ENCODE measurements at places on chromosomes 6 and 20.

- no peak for DNase-seq
Observed at GRCh38 chr6:137875058-137875520, 8.0 kb downstream of the TNFAIP3 start.

DNA sequence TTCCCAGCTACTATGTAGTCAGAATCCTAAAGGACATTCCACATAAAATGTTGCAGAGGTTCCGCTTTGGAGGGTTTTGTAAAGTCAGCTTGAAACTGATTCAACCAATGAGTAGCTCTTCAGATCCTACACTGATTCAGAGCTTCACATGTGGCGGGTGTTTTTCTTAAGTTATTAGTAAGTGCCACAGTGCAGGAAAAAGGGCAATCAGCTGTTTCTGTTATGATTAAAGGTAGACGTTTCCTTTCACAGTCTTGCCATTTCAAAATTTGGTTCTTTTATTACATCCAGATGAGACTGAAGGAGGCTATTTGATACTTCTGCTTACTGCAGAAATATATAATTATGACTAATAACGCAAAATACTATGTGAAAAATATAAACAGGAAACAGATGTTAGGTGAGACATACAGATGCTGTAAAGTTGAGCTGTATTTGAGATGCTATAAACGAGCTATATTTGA is 443.9 kb downstream of the CDKAL1 start:
- DNase-seq = no peak

DNA sequence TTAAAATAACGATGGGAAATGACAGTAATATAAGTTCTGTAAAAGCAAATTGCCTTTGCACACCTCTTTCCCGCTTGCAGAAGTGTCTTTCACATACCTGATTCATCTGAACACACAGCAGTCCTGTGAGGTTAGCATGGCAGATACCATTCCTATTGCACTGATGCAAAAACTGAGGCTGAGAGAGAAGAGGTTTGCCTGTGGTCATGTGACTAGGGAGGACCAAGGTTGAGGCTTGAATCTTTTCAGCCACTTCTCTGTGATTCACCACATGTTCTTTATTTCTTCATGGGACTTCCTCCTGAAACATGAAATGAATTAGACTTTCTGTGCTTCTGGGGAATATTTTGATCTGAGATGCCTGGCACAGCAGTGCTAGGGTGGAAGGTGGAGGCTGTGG is 92.9 kb downstream of the VEGFA start:
- DNase-seq = no peak

- DNase-seq = no peak
Observed at GRCh38 chr6:139612135-139612465, 237.7 kb upstream of the CITED2 start.

GRCh38 chr20:5974531-5974930 is 24.1 kb downstream of the MCM8 start:
- no peak for DNase-seq

GRCh38 chr6:31194061-31194834 is 23.8 kb upstream of the POU5F1 start:
- no peak for DNase-seq

DNA sequence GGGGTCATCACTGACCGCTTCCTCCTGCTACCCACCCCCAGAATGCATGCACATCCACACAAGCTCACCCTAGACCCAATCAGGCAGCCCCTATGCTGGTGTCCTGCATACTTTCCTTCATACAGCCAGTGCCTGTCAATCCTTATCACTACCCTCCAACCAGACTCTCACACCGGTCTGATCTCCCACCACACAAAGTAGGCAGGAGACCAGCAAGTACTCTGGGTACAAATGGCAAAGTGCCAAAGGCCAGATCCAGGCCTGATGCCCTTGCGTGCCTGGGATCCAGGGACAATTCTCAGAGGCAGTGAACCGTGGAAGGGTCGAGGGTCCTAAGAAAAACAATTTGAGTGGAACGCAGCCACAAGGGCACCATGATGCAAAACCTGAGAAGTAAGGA is 114.2 kb downstream of the HIVEP2 start:
- DNase-seq = no peak

- no peak for DNase-seq
Observed at GRCh38 chr20:50270569-50270968, 79.9 kb downstream of the CEBPB start.

GRCh38 chr20:10823585-10823984 is 149.8 kb upstream of the JAG1 start:
- no peak for DNase-seq

DNA sequence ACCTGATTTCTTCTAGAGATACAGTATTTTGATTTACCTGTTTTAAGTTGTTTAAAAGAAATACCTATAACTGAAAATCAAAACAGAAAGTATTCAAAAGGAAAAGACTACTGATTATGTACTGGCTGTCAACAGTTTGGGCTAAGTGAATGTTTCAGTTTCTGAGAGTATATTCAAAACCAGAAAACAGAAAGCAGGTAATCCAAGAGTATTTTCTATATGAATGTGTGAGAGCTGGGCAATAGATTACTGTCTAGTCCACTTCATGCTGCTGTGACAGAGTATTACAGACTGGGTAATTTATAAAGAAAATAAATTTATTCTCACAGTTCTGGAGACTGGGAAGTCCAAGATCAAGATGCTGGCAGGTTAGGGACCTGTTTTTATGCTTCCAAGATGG is 261.0 kb downstream of the ARHGAP18 start:
- DNase-seq = no peak

DNA sequence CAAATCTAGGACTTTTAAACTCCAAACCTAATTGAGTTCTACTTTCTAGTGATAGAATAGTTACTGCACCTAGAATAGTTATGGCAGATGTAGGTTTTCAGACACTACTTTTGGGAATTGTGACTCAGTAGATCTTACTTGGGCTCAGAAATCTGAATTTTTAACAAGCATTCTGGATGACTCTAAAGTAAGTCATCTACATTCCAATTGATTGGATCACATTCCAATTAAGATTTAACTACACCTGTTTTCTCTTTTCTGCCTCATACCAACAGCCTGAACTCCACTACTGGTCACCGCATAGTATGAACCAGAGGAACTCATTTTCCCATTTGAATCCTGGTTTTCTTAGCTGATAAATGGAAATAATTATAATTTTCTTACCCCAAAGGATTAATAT is 49.5 kb upstream of the TFAP2D start:
- no peak for DNase-seq

- DNase-seq = peak; percentile 11
Observed at GRCh38 chr20:3461211-3461771, 9.5 kb upstream of the ATRN start.

- DNase-seq = no peak
Observed at GRCh38 chr6:109454496-109455436, 806 bp downstream of the MICAL1 start.

GRCh38 chr6:139738801-139739455 is 364.5 kb upstream of the CITED2 start:
- DNase-seq = no peak

DNA sequence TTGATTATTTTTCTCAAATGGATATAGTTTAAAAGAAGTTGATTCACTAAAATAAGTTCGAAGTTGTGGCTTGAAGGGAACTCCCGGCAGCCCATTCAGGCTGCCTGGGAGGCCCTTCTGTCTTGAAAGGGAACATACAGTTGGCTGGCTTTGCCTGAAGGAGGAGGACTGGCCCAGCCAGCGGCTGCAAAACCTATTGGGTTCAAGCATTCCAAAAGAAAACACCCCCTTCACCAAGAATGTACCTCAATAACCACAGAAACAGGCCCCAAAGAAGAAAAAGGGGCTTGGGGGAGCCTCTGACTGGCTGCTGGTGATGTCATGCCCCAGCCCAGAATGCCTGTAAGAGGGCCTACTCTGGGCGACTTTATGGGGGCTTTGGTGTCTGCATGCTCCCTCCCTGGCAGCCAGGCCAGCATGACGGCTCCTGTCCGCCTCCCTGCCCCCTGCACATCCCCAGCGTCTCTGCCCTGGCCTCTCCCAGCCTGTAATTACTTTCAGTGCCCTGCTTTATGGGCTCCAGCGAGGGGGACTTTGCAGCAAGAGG is 36.5 kb downstream of the MAFB start:
- peak; percentile 64 for DNase-seq

GRCh38 chr6:18062733-18063132 is 59.7 kb downstream of the NHLRC1 start:
- DNase-seq = no peak

DNA sequence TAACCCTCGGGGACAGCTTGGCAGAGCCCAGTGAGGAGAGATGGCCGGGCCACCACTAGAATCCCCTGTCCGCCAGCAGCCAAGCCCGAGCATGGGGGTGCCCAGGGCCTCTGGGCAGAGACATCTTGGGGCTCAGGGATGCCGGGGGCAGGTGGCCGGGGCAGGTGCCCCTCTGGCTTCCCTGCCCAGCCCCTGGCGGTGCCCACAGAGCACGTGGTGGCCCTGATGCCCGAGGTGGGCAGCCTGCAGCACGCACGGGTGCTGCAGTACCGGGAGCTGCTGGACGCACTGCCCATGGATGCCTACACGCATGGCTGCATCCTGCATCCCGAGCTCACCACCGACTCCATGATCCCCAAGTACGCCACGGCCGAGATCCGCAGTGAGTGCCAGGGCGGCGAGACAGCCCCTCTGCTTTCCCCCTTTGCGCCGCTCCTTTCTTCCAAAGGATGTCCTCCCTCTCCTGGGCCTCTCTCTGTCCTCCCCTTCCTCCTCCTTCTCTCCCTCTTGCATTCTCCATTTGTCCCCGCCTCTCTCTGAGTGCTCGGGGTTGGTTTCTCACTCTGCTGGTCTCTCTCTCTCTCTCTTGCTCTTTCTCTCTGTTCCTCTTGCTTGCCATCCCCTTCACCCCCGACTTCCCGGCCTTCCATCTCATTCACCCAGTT is 11.2 kb downstream of the GDAP1L1 start:
- no peak for DNase-seq

- no peak for DNase-seq
Observed at GRCh38 chr6:24140591-24140990, 14.6 kb downstream of the NRSN1 start.

- DNase-seq = no peak
Observed at GRCh38 chr6:107668743-107669474, 155.2 kb downstream of the SCML4 start.

- DNase-seq = no peak
Observed at GRCh38 chr20:667351-668034, 8.1 kb downstream of the SCRT2 start.

- no peak for DNase-seq
Observed at GRCh38 chr20:32451340-32451681, 93.2 kb downstream of the ASXL1 start.

DNA sequence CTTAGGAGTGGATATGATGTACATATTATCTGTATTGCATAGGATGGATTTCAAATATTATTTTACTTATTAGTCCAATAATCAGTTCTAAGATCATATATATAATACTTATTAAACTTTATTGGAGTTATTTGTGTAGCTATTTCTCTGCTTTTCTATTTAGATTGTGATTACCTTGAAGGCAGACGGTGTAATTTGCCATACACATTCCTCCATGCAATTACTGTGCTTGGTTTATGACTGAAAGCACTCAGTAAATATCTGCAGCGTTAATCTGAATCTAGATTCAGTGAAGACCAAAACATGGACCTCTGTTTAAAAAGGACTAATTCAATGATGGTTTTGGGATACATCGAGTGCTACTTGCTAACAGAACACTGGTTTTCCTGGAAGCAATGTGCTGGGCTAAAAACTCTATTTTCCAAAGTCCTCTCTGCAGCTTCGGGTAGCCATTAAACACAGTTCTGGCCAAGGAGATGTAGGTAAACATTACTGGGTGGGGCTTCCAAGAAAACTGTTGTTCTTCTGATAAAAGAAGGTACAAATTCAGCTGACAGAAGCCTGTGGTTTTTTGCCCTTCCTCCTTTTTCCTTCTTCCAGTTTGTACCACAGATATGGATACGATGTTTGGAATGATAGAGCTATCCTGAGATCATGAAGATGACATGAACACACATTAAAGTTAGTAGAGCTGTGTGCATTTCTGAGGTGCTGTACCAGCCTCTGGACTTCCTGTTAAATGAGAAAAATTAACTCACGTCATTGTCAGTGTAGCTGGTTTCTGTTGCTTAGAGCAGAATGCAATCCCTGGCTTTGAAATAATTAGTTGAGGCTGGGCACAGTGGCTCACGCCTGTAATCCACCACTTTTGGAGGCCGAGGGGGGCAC is 136.5 kb upstream of the NUP153 start:
- no peak for DNase-seq

DNA sequence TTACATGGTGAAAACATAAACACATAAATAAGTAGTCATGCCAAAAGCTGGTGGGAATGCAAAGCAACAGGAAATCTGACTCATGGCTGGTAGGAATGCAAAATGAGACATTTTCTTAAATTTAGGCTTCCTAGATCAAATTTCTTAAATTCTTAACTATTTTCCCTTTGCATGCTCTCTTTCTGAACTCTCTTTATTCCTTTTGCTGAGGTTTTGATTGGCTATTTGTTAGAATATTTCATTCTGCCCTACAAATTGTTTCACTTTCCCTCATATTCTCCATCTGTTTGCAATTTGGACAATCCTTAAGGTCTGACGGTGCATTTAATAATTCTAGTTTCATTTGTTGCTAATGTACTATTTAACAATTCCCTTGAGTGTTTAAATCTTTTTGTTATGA is 437.5 kb upstream of the RGS17 start:
- DNase-seq = peak; percentile 24

GRCh38 chr6:162090734-162091133 is 636.8 kb downstream of the PRKN start:
- peak; percentile 86 for DNase-seq

- DNase-seq = no peak
Observed at GRCh38 chr20:47810116-47810677, 24.9 kb upstream of the SULF2 start.

DNA sequence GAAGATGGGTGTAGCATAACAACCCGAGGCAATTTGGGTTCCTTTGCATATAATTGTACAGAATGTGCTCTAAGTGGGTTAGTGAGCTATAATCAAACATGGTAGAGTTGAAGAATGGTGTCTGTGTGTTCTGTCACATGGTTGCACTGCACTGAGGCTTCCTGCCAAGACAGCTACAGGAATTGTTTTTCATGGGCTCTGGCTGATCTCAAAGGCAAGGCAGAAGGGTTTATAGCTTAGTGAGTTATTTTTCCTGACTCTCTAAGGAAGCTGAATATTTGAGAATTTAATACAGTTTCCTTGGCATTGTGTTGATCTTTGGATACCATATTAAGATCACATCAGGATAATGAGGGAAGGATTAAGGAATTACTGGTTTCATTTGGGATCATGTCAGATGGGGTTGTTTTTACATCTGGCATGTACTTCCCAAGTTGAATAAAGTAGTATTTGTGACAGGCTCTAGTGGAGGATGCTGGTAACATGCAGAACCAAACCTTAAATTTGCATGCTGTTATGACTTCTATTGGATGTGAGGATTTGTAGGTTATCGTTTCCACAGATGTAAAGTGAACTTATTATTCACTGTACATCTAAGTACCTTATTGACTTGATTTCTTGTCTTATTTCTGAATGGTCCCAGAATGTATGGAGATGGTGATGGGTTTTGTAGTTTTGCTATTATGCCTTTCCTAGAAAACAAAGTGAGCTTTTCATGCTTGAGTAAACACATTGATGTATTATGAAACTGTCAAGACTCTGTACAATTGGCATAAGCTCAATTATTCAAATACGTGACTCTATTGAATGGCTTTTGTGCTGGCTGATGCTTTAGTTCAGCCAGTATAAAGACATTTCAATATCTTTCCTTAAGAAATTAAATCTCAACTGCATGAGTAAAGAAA is 43.3 kb downstream of the LRRC1 start:
- no peak for DNase-seq

GRCh38 chr6:47160702-47161101 is 118.6 kb upstream of the ADGRF1 start:
- no peak for DNase-seq

All from astrocyte of the cerebellum (primary cell).